ENCODE measurements at places on chromosomes 5 and 9.

GRCh38 chr9:105662184-105663104 is at the start of gene TAL2:
Gene TAL2, plus strand, starts transcription at chr9:105662457. Its CDS starts 40 bp downstream, at chr9:105662497.
- no peak for DNase-seq

GRCh38 chr5:179472641-179473040 is 77.7 kb upstream of the RUFY1 start:
- DNase-seq = no peak

- DNase-seq = no peak
These were observed 61.3 kb upstream of the ELL2 start for GRCh38 chr5:96022971-96023370.

- DNase-seq = no peak
These were observed 2.1 kb downstream of the CA9 start for GRCh38 chr9:35675732-35676392.

DNA sequence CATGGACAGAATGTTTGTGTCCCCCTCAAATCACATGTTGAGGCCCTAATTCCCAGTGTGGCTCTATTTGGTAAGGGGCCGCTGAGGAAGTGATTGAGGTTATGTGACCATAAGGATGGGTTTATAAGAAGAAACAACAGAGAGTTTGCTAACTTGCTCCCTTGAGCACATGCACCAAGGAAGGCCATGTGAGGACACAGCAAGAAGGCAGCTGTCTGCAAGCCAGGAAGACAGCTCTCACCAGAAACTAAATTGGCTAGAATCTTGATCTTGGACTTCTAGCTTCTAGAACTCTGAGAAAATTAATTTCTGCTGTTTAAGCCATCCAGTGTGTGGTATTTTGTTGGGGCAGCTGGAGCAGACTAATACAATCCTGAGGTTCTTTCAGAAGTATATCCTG is 35.2 kb upstream of the CDC42SE2 start:
- no peak for DNase-seq

DNA sequence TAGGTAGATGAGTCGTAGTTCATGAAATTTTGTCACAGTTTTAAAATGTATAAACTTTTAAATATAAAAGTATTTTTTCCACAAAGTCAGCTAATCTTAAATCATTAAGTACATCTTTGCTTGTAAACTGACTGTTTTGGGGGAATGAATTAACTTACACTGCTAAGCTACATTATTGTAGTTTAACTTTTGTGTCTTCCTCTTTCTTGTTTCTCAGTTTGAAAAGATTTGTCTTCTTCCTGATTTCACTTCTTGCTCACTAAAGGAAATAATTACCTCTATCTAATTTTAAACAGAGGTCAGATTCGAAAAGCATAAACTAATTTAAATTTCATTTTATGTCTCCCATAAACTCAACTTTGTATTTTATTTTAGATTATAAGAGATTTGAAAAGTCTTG is 5.7 kb downstream of the NIPSNAP3B start:
- no peak for DNase-seq
